ENCODE measurements at places on chromosomes 16 and 17. TPM values are rescaled to one million over a fixed set of nuclear protein-coding genes. Genes with fewer than 3 reads are reported as not detected.

DNA sequence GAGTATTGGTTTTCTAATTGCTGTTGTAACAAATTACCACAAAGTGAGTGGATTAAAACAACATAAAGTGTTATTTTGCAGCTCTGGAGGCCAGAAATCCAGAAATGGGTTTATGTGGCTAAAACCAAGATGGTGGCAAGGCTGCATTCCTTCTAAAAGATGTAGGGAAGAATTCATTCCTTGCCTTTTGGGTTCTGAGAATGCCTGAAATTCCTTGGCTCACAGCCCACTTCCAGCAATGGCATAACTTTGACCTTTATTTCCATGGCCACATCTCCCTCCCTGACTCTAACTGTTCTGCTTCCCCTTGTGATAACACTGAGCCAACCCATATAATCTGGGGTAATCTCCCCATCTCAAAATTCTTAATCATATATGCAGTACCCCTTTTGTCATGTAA is 269.6 kb upstream of the RPL38 start:
- no peak for DNase-seq

GRCh38 chr17:42296012-42296411 is 7.7 kb downstream of the STAT5A start:
- DNase-seq = no peak

- DNase-seq = no peak
These were observed 3.6 kb upstream of the PRR35 start for GRCh38 chr16:556474-557173.

DNA sequence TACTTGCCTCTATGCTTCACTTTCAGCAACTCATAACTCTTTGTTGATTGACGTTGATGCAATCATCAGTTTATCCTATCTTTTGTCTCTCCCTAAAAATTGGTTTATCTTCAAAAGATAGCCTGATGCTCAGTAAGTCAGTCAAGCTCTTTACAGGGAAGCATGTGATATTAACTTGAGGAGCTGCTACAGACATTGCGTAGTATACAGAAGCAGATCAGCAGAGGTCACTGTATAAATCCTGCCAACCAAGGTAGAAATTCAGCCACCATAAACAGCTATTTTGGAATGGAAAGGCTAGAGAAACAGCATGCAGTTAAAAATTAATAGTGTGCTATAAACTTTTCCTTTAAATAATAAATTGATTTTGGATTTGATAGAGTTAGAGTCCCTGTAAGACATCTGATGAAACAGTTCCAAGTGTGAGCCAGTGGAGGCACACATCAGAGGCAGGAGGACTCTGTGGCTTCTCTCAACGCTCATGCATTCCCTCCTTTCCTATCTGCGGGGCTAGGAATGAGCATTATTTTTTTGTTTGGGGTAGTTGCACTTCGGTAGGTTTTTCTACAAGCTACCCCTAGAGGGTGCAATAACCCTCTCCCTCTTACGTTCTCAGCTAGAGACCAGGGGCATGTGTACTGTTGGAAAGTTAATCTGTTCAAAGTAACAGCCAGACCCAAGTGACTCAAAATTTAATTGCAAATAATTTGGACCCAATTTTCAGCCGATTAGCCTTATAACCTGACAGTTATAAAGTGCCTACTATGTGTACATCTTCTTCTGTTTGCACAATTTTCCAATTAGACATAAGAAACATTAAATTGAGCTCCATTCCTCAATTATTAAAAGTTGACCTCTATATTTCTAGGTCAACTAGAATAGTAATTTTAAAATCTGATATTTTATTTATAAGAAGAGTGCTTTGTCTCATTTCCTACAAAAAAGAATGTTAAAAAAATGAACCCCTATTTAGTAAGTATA is 647.7 kb upstream of the SOX9 start:
- no peak for DNase-seq

DNA sequence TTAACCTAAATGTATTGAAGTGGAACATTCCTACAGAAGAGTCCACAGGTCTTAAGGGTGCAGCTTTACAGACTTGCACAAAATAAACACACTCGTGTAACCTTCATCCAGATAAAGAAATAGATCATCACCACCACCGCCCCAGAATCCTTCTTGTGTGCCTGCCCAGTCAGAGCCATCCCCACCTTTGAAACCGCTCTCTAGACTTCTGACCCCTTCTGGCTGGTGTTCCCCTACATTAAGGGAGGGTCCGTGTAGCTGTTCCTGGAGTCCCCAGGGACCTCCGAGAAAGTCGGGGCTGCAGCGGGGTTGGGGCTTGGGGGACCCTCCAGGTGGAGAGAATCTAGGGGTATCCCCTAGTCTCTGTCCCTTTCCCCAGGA is 9.4 kb downstream of the TBX4 start:
- DNase-seq = no peak

DNA sequence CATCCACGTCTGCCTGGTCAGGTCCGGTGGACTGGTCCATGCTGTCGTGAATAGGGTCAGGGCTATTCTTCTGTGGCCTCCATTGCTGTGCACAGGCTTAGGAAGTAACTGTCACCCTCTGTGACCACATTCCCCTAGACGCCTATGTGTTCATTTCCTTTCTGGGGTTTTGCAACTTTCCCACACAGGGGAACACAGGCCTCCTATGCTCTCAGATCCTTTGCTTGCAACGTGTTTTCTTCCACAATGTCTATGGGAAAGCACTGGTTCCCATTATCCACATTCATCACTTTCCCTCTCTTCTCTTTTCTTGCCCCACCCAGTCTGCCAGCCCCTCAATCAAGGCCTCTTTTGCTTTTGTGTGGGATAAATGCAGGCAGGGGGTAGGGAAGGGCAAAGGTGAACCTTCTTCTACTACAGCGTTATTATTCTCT is 43.2 kb upstream of the DNAJA2 start:
- no peak for DNase-seq

- DNase-seq = no peak
These were observed 16.4 kb downstream of the CDH5 start for GRCh38 chr16:66382966-66383299.

- DNase-seq = no peak
These were observed 1.2 kb downstream of the SEC14L1 start for GRCh38 chr17:77141846-77142449.

GRCh38 chr17:35127751-35128514 is 6.5 kb downstream of the FNDC8 start:
- no peak for DNase-seq

- no peak for DNase-seq
These were observed 15.7 kb downstream of the BRIP1 start for GRCh38 chr17:61847659-61848058.

- no peak for DNase-seq
These were observed 305.7 kb upstream of the ASIC2 start for GRCh38 chr17:33598797-33599196.

GRCh38 chr17:50289278-50289677 is 15.0 kb downstream of the TMEM92 start:
- no peak for DNase-seq

DNA sequence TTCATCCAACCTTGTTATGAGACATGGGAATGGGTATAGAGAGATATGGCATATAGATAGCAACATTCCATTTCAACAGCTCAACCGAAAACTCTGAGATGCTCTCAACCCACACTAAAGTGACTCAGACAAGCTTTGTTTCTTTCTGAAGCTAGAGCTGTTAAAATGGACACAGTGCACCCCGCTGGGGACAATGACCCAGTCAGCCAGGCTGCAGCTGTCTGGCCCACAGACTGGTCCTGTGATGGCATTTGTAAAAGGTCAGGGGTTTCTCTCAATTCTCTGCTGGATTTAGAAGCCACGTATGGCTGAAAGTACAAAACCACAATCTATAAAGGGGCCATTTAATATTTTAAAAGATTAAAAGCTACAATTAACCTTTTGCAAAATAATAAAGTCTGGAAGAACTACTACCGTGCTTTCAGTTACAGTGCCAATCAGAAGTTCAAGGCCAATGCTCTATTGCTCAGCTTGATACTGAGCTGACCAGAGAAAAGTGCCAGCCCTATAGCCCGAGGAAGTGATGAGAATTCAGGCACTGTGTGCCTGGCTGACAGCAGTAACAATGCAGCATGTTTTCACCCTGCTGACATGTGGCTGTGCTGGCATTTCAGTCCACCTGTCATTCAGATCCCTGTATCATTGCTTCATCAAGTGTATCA is 60.2 kb downstream of the TEX2 start:
- DNase-seq = no peak

- no peak for DNase-seq
These were observed 35.0 kb upstream of the MNT start for GRCh38 chr17:2435862-2436261.

- DNase-seq = no peak
These were observed 247.7 kb upstream of the PMFBP1 start for GRCh38 chr16:72419638-72420037.

GRCh38 chr16:81314603-81315270 is at the start of gene GAN:
TSS of gene GAN (plus strand) at chr16:81314962. CDS start at chr16:81315114, 152 bp downstream.
- DNase-seq = peak; percentile 96

DNA sequence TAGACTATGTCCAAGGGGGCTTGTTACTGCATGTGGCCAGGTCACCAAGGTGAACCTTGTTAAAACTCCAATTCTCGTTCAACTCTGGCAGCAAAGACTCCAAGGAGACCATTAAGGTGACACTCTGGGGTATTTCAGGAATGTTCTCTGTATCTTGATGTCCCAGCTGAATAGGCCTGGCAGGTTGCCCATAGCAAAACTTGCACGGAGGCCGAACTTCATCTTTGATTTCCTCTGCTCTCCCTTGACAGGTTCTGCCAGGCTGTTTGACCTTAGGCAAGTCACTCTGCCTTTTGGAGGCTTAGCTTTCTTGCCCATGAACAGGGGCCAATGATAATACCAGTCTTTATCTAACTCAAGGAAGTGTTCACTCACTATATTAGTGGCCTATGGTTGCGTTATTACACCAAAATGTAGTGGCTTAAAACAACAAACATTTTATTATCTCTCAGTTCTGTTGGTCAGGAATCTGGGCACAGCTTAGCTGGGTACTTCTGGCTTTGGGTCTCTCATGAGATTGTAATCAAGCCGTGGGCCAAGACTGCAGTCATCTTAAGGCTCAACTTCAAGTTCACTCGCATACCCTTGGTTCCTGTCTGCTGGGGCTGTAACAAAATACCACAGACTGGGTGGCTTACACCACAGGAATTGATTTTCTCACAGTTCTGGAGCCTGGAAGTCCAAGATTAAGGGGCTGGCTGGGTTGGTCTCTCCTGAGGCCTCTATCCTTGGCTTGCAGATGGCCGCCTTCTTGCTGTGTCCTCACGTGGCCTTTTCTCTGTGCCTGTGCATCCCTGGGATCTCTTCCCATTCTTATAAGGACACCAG is 168.5 kb downstream of the UTP18 start:
- no peak for DNase-seq

- DNase-seq = no peak
These were observed 39.7 kb downstream of the SRCIN1 start for GRCh38 chr17:38565853-38566665.

GRCh38 chr17:63537001-63537400 is 13.3 kb upstream of the DCAF7 start:
- no peak for DNase-seq

DNA sequence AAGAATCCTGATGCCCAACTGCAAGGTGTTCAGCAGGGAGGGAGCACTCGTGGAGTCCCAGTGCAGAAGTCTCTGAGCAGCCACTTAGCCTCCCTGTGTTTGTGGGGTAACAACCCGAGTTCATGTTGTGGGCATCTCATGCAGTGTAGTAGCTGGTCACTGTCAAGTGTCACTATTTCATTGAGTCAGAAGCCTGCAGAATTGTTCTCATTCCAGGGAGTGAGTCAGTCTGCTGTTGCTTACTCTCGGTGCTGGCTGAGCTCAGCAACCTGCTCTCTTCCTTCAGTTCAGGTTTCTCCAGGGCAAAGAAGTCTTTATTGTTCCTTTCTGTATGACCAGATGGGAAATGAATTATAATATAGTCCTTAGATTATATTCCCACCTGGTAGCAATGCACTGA is 24.1 kb downstream of the HMOX2 start:
- DNase-seq = no peak

DNA sequence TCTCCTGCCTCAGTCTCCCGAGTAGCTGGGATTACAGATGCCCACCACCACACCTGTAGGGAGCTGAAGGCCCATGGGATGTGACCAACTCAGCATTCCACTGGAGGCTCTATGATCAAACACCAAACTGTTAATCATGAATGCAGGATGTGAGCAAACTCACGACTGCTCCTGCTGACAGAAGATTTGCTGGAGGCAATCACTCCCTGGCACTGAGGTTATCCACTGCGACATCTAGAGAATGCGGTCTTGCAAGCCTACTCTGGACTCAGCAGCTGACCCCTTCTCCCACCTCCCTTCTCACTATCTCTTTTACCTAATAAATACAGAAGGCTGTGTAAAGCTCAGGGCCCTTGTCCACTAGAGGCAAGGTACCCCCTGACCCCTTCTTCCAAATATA is 4.9 kb downstream of the TEX14 start:
- DNase-seq = no peak

DNA sequence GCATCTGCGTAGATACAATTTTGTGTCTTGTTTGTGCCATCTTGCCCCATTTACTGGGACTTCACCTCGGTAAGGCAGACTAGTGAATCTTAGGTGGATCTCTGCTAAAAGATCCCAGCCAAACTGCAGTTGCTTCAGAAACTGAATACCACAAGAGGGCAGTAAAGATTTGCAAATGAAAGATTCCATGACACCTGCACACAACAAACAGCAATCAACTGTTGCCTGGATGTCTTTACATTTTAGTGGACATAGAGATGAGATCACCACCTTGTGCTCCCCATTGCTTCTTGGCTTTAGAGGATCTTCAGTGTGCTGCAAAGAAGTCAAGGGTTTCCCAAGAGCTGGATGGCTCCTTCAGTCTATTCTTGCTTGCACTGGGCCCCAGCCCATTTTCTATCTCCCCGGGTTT is 119.2 kb upstream of the CACNG5 start:
- no peak for DNase-seq

- DNase-seq = no peak
These were observed 14.4 kb upstream of the DHRS7C start for GRCh38 chr17:9805769-9806168.

GRCh38 chr16:87469169-87469568 is 23.7 kb downstream of the ZCCHC14 start:
- DNase-seq = no peak

NPIPB9 gene
- 2.3 TPM for total RNA-seq

RNF222 gene
- not detected for total RNA-seq

KRT28 gene
- not detected for total RNA-seq

NPIPA3 gene
- total RNA-seq = 0.88 TPM

EMP2 gene
- 86.6 TPM for total RNA-seq

CLDN6 gene
- total RNA-seq = 0.96 TPM

TRAPPC1 gene
- 41.1 TPM for total RNA-seq

ABCA9 gene
- 8.9 TPM for total RNA-seq

ALDOC gene
- total RNA-seq = 46.8 TPM

GDPD3 gene
- total RNA-seq = 1.4 TPM

LHX1 gene
- not detected for total RNA-seq

BAHCC1 gene
- 8.0 TPM for total RNA-seq

GP1BA gene
- total RNA-seq = not detected

SLC47A1 gene
- 101 TPM for total RNA-seq

ARHGAP23 gene
- total RNA-seq = 3.3 TPM

ARL5C gene
- not detected for total RNA-seq

PRR15L gene
- total RNA-seq = 1.3 TPM

MIEN1 gene
- 25.2 TPM for total RNA-seq

KRTAP4-6 gene
- not detected for total RNA-seq

C16orf89 gene
- total RNA-seq = not detected

SEC14L1 gene
- total RNA-seq = 20.1 TPM

STAC2 gene
- not detected for total RNA-seq

NPIPA8 gene
- total RNA-seq = 0.35 TPM

PIK3R5 gene
- 3.3 TPM for total RNA-seq

Data from left lobe of liver (tissue), 2 donors.